ENCODE measurements at places on chromosomes 5 and 9. TPM values are rescaled to one million over a fixed set of nuclear protein-coding genes. Genes with fewer than 3 reads are reported as not detected.

ARL10 gene
- total RNA-seq = 11.7 TPM

ABLIM3 gene
- 5.7 TPM for total RNA-seq

PPWD1 gene
- total RNA-seq = 59.8 TPM

NME5 gene
- 6.9 TPM for total RNA-seq

MRPL41 gene
- total RNA-seq = 33.3 TPM

ARHGEF28 gene
- 63.9 TPM for total RNA-seq

SPATA6L gene
- 6.5 TPM for total RNA-seq

HRH2 gene
- 3.2 TPM for total RNA-seq

PITX1 gene
- total RNA-seq = 3.6 TPM

SNAPC3 gene
- total RNA-seq = 46.1 TPM

TGFBI gene
- total RNA-seq = 224 TPM

TOR4A gene
- 12.5 TPM for total RNA-seq

FOXD4L4 gene
- 0.06 TPM for total RNA-seq

RLN2 gene
- total RNA-seq = 1.3 TPM

TLR4 gene
- 18.2 TPM for total RNA-seq

ADGRV1 gene
- total RNA-seq = 14.5 TPM

PTPN3 gene
- 30.4 TPM for total RNA-seq

TRPM6 gene
- 3.0 TPM for total RNA-seq

HSPB3 gene
- 17.4 TPM for total RNA-seq

RUFY1 gene
- 42.9 TPM for total RNA-seq

CRAT gene
- total RNA-seq = 49.1 TPM

CAMK4 gene
- 13.9 TPM for total RNA-seq

GCNT4 gene
- total RNA-seq = 7.8 TPM

INSL4 gene
- total RNA-seq = not detected

CTNND2 gene
- total RNA-seq = 1.1 TPM

AK8 gene
- total RNA-seq = 1.9 TPM

RAD50 gene
- 19.2 TPM for total RNA-seq

COL15A1 gene
- 107 TPM for total RNA-seq

GBGT1 gene
- total RNA-seq = 5.6 TPM

TNFSF8 gene
- 1.5 TPM for total RNA-seq

OCLN gene
- 50.4 TPM for total RNA-seq

GABRA1 gene
- total RNA-seq = 0.29 TPM

SLC34A3 gene
- 3.0 TPM for total RNA-seq

LHX2 gene
- total RNA-seq = 0.12 TPM

C9orf153 gene
- 0.70 TPM for total RNA-seq

DNAJC18 gene
- total RNA-seq = 11.2 TPM

IQGAP2 gene
- 40.5 TPM for total RNA-seq

PDZD2 gene
- 25.3 TPM for total RNA-seq

NSD1 gene
- total RNA-seq = 83.3 TPM

HTR4 gene
- 0.35 TPM for total RNA-seq

LMX1B gene
- 4.1 TPM for total RNA-seq

Data from metanephros (tissue), 2 donors.